Thyroid gland (tissue), 4 donors: ENCODE measurements at places on chromosomes 3 and 15. TPM values are rescaled to one million over a fixed set of nuclear protein-coding genes. Genes with fewer than 3 reads are reported as not detected.

DNA sequence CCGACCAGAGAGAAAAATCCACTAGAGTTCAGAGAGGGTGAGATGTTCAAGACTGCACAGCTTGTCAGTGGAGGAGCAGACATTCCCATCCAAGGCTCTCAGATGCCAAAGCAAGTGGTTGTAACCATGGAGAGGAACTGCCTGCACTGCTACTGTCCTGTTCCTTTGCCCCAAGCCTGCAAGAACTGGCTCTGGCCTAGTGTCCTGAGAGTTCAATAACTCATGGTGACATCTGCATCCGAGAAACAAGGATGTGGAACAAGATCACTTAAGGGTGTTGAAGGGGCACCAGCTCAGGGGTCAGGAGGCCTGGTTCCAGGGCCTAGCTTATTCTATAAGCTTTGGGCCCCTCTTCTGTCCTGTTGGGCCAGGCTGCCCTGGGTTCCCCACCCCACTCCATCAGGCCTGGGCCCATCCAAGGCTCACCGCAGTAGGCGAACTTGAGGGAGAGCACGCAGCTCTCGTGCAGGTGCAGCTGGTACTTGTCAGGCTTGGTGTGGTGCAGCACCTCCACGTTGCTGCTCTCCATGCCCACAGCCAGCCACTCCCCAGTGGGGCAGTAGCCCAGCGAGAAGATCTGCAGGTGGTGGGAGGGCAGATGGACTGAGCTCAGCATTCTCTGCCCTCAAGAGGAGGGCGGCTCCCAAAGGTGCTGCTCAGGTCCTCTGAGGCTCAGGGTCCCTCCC lies 45.6 kb downstream of the TLE3 start:
- H3K36me3 ChIP-seq = peaks cover 73% of the 10 kb centered on the region
- H3K27me3 ChIP-seq = no peaks in the 10 kb centered on the region
- no peaks in the 10 kb centered on the region for H3K4me1 ChIP-seq
- H3K27ac ChIP-seq = no peak overlapping the region
- DNase-seq = no peak
- no peak overlapping the region for H3K4me3 ChIP-seq

The APOD gene
- 313 TPM for total RNA-seq

- H3K27me3 ChIP-seq = no peaks in the 10 kb centered on the region
- no peaks in the 10 kb centered on the region for H3K36me3 ChIP-seq
- no peak overlapping the region for H3K4me3 ChIP-seq
- no peak overlapping the region for H3K27ac ChIP-seq
- no peak for DNase-seq
Measured at GRCh38 chr3:168002786-168003368, 92.8 kb downstream of the GOLIM4 start.

The SCN11A gene
- total RNA-seq = 0.15 TPM
